Hippocampal formation (tissue), 2 donors: ENCODE measurements at places on chromosomes 5 and 9.

DNA sequence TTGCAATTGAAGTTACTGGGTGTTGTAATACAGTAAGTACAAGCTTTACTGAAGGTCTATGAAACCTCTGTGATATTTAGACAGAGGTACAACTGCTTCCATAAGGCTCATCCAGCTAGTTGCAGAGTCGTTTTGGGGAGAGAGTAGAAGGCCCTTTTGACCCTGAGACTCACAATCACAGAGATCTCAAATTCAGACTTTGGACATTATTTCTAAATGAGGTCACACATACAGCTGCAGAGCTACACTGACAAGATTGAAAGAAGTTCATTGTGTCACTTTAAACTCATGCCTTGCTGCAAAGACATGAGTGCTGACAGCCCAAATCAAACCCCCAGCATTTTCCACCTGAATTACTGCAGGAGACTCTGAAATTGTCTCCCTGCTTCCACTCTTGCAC, 205.9 kb upstream of the TMEM161B start:
- DNase-seq, result peak; percentile 32

DNA sequence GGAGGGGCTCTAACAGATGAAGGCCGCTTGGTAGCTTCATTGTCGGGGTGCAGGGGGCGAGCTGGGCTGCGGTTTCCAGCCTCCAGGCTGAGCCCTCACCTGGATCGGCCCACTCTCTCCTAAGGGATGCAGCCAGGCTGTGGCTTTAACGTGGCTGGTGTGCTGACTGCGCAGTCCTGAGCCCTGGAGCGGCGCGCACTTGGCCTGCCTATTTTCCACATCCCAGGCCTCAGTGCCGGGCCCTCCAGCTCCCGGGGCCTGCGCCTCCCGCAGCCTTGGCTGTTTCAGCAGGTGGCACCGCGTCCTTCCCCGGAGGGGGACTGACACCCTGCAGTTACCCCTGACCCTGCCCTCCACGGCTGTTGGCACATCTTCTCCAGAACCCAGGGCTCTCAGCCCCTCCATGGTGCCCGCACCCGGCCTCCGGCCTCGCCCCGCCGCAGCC, 1.4 kb downstream of the RNU6ATAC start:
- no peak for DNase-seq

DNA sequence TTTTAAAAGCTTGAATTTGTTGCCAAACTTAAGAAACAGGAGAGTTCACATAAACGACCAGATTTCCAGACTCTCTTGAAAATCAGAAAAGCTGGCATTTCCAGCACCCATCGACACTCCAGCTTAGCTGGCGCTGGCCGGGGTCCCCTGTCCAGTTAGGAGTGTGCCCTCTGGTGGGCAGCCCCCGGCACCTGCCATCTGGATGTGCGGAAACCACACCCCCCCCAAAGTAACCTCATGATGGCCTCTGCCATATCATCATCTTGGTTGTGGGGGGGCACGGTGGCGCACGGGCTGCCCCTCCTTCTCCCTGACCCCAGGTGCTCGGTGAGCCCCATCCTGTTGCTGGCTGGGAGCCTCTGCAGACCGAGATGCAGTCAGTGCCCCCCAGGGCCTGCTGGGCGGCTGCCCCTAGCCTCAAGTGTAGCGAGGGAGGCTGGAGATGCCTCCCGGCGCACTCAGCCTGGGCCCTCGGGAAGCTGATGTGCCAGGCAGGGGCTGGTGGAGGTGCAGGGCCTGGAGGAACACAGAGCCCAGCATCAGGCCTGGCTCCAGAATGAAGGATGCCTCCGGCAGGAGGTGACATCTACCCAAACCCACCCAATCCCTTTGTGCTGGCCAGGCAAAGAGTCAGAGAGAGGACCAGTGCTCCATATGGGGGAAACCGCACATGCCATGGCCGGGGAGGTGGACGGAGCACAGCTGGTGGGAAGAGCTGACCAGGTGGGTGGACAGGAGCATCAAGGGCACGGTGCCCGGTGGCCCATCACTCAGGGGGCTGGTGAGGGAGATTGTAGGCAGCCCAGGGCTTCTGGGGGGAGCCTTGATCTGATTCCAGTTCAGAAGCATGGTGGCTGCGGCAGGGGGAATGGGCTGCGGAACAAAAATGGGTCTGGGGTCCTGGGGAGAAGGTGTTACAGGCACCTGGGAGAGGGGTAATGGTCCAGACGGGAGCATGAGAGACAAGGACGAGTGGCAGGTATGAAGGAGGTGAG, 70.6 kb downstream of the ADAMTS2 start:
- no peak for DNase-seq

DNA sequence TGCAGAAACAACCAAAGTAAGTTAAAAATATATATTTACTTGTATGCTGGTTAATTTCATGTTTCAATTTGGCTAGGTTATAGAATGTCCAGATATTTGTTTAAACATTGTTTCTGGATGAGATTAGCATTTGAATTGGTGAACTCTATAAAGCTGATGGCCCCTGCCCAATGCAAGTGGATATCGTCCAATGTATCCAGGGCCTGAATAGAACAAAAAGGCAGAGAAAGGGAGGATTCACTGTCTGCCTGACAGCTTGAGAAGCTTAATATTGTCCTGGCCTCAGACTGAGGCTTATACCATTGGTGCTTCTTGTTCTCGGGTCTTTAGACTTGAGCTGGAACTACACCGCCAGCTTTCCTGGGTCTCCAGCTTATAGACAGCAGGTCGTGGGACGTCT, 446.7 kb upstream of the ACTBL2 start:
- no peak for DNase-seq

DNA sequence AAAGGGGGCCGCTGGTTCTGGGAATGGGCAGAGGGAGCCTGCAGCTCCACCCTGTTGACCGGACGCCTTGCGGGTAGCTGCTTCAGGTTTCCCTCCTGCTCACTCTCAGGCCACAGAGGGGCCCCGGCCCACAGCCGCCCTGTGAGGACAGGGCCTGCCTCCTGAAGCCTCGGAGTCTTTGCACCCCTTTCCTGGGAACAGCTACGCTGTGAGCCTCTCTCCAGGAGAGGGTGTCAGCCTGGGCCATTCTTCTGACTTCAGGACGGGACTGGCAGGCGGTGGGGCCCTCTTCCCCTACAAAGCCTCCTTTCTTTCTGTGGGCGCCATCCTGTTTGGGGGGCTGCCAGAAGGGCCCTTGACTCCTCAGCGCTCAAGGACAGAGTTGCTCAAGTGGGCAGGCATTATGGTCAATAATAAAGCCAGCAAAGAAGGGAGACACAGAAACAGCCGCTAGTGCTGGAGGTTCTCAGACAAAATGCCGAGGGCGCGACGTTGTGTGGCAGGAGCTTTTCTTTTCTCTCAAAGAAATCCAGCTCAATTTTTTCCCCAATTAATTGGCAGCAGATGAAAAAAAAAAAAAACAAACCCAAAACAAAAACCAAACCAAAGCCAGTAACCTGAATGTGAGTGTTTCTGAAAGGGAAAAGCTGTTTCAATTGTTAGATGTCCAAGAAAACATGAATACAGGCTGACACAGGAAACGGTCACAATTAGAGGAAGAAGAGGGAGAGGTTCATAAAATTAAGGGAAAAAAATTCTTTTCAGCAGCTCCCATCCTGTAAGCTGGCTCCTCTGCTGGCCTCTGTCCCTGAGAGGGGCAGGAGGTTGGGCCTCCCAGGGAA, 12.8 kb upstream of the SLC25A51 start:
- peak; percentile 38 for DNase-seq
